ENCODE measurements at places on chromosomes 3 and 15.

DNA sequence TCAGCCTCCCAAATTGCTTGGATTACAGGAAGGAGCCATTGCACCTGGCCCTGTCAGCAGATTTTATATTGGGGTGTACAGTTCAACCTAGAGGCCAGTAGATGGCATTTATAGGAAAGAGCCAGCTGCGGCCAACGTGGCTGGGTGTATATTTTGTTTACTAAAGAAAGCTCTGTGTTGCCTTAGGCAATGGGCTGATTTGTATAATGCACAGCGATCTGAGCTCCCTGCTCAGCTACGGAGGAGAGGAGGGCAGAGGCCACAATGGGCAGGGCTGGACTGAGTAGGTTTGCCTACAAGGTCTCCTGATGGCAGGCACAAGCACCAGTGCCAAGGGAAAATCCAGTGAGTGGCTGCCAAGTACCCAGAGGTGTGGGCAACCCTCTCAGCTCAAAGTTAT lies 282.4 kb downstream of the ARPP21 start:
- no peak for DNase-seq

DNA sequence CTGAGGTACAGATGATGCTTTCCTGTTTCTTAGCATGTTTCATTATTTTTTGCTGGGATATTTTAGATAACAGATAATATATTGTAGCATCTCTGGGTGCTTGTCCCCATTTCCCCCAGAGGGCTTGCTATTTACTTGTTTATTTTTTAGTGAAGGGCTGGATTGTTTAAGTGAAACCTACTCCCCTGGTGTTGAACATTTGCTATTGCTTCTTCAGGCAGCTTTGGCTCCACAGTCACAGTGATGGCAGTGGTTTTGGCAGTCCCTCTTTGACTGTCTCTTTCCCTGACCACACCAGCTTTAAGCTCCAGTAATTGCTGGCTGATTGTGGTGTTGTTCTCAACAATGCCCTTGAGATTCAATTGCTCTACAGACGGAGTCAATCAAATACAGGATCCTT lies 128.9 kb downstream of the KLF13 start:
- DNase-seq, result no peak

DNA sequence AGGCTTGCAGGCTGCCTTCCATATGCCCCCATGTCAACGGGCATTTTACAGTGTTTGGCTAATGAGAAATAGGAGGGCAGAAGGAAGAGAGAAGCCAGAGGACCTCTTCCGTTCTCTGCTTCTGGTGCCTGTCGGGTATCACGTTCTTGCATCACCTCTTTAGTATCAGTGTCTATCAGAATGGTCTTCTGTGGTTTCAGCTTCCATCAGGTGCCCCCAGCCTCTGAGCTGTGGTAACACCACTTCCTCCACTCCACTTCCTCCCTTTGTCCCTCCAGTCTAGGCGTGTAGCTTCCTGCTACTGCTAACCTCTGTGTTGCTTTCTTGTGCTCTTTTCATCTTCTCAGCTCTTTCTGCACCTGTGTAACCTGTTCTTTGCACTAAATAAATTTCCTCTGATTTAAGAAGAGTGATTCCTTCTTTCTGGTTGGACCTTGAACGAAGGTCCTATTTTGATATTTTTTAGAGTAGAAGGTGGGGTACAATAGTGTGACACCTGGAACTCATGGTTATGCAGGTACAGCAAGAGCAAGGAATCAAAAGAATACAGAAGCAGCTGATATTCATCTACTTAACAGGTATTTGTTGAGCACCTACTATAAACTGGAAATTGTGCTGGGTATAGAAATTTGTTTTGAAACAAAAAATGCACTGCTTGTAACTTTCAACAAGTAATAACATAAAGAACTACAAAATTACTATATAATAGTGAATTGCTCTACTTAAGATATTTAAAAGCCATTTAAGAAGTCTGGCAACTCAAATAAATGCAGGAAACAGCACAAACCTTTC lies 27.4 kb upstream of the FOXB1 start:
- DNase-seq, result no peak

DNA sequence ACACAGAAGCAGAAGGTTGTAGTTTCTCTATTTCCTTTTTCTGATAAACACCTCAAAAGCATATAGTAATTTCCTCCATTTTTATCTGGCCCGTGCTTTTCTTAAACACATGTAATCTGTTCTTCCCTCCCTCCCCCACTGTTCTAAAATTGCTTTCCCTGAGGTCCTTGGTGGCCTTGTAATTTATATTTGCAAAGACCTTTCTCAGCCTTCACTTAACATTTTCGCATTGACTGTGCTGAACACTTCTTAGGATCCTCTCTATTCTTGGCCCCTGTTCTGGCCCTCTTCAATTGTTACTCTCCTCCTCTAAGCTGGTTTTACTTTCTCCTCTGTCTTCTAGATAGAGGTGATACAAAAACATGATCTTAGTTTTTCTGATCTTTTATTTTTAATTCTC lies 28.3 kb downstream of the GAP43 start:
- DNase-seq, result no peak

GRCh38 chr3:71206305-71207165 lies 377.0 kb downstream of the FOXP1 start:
- DNase-seq, result no peak

DNA sequence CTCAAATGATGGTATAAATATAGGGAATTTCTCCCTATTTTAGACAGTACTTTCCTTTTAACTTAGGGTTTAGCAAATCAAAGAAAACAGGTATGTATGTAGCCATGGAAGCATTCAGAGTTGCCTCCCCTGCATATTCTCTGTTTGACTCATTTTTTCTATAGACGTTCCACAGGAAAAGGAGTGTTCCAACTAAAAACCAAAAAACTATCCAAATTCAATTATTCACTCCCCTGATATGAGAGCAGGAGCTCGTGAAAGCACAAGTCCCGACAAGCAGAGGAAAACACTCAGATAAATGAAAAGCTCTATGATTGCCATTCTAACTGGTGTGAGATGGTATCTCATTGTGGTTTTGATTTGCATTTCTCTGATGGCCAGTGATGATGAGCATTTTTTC lies 119.5 kb downstream of the FRMD5 start:
- DNase-seq, result no peak

Data from spinal cord (tissue), 10 donors.